ENCODE measurements at places on chromosomes 1 and 21.

DNA sequence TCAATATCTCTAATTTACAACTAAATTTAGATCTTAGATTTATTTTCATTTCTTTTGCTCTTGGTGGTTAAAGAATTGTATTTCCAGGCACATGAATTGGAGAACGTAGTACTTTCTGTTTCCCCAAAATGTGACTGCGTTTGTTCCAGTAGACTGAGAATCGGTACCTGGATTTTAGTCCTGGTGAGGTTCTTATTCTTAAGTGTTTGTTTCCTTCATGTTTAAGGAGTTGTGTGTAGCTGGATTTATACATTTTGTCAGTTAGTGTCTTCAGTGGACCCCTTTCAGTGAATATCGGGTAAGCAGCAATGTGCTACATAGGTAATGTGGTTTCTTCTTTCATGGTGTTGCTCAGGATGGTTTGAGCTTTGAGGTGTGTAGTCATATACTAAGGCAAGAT is 6.8 kb downstream of the MIER1 start:
- H3K4me3 ChIP-seq = peak overlapping the region; percentile 97
- H3K27ac ChIP-seq = peak overlapping the region; percentile 93
- no peaks in the 10 kb centered on the region for H3K27me3 ChIP-seq
- no peak for DNase-seq

- H3K36me3 ChIP-seq = no peaks in the 10 kb centered on the region
- H3K27ac ChIP-seq = no peak overlapping the region
- no peak for DNase-seq
- H3K4me3 ChIP-seq = no peak overlapping the region
Measured at GRCh38 chr1:199510314-199510713, 517.2 kb upstream of the NR5A2 start.

GRCh38 chr1:1939296-1940122 is 20.4 kb upstream of the TMEM52 start:
- no peaks in the 10 kb centered on the region for H3K27me3 ChIP-seq
- DNase-seq = no peak
- no peaks in the 10 kb centered on the region for H3K36me3 ChIP-seq
- H3K4me1 ChIP-seq = peaks cover 4% of the 10 kb centered on the region

DNA sequence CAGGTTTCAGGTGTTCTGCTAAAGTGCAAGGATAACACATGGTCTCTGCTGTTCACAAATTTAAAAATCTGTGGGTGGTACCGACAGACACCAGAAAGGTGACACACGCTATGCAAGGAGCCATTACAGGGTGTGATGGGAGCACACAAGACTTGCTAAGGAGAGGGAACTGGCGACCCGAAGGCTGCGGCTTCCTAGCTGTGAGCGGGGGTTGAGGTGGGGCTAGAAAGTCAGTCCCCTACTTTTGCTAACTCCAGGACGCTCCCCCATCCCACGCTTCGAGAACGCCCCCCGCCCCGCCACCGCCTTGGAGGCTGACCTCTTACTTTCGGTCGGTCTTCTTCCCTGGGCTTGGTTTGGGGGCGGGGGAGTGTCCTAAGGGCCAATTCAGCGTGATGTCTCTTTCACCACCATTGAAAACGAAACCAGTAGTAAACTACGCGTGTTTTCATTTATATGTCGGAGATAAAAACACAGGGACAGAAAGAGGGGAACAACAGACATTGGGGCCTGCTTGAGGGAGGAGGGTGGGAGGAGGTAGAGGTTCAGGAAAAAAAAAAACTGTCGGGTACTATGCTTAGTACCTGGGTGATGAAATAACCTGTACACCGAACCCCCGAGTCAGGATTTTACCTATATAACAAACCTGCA is 1.1 kb downstream of the CKS1B start:
- no peak overlapping the region for H3K27ac ChIP-seq
- no peak overlapping the region for H3K4me3 ChIP-seq
- H3K36me3 ChIP-seq = no peaks in the 10 kb centered on the region
- peak; percentile 37 for DNase-seq

DNA sequence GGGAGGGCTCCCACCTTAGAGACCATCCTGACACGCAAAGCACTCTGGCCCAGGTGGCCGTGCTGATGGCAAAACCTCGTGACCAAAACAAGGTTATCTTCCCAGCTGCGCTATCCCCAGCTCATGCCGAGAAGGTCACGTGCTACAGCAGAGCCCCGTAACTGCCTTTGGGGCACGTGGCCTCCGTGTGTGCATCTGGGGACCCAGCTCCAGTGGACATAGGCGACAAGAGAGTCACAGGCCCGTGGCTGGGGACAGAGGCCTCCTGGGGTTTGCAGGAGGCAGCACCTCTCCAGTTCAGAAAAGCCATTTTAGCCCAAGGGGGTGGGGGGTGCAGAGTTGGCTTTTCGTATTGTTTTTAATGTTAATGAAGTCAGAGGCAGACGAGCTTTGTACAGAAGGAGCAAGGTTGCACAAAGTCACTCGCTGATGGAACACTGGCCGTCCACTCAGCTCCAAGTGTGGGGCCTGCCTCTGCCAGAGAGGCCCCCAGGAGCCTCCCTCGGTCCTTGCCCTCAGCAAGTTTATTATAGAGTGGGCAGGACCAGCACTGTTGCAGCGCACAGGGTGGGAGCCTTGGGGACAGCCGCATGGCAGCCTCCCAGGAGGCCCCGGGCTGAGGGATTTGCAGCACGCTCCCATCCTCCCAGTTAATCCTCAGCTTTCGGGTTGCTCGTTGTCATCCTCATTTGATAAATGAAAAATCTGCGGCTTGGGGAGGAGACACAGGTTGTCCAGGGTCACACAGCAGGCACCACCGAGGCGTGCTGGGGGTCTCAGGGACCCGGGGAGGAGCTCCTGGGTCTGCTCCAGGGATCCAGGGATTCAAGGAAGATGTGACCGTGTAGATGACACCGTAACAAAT is 8.0 kb upstream of the PDE9A start:
- no peaks in the 10 kb centered on the region for H3K36me3 ChIP-seq
- no peak overlapping the region for H3K4me3 ChIP-seq
- H3K27me3 ChIP-seq = peaks cover 22% of the 10 kb centered on the region
- no peak overlapping the region for H3K27ac ChIP-seq
- DNase-seq = no peak
- H3K4me1 ChIP-seq = no peaks in the 10 kb centered on the region

DNA sequence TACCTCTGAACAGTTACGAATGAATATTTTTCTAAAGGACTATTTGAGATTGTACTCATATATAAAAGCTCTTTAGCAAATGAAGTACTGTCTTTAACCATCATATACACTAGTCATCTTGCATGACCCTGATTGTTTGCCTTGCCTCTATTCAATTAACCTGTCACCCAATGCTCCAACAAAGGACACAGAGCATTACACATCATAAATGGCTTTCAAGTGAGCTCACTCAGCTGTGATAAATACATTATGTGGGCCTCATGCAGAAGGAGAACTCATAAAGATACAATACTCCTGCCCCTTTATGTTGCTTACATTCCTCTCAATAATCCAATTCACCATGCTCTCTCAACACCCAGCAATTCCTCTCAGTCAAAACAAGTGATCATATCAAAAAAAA is 993.0 kb upstream of the PRMT6 start:
- no peaks in the 10 kb centered on the region for H3K36me3 ChIP-seq
- DNase-seq = no peak
- H3K4me1 ChIP-seq = no peaks in the 10 kb centered on the region

DNA sequence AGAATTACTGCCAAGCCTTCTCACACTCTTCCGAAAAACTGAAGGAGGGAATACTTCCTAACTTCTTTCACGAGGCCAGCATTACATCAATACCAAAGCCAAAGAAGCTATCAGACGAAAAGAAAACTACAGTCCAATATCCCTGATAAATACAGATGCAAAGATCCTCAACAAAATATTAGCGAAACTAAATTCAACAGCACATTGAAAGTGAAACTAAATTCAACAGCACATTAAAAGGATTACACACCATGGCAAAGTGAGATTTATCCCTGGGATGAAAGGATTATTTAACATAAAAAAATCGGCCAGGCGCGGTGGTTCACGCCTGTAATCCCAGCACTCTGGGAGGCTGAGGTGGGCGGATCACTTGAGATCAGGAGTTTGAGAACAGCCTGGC is 176.8 kb downstream of the FAF1 start:
- H3K27me3 ChIP-seq = no peaks in the 10 kb centered on the region
- no peak for DNase-seq
- H3K36me3 ChIP-seq = peaks cover 9% of the 10 kb centered on the region
- peaks cover 17% of the 10 kb centered on the region for H3K4me1 ChIP-seq
- H3K4me3 ChIP-seq = peak overlapping the region; percentile 4

GRCh38 chr1:3695326-3696217 is 43.3 kb downstream of the TP73 start:
- no peak overlapping the region for H3K27ac ChIP-seq
- peak; percentile 18 for DNase-seq
- H3K36me3 ChIP-seq = peaks cover 2% of the 10 kb centered on the region
- peaks cover 3% of the 10 kb centered on the region for H3K4me1 ChIP-seq

GRCh38 chr1:203038217-203038741 is 12.0 kb downstream of the PPFIA4 start:
- peaks cover 9% of the 10 kb centered on the region for H3K4me1 ChIP-seq
- H3K27ac ChIP-seq = no peak overlapping the region
- H3K4me3 ChIP-seq = no peak overlapping the region
- H3K36me3 ChIP-seq = peaks cover 6% of the 10 kb centered on the region
- DNase-seq = no peak
- H3K27me3 ChIP-seq = peaks cover 26% of the 10 kb centered on the region

- H3K27ac ChIP-seq = no peak overlapping the region
- peaks cover 48% of the 10 kb centered on the region for H3K27me3 ChIP-seq
- H3K4me3 ChIP-seq = no peak overlapping the region
- no peak for DNase-seq
Measured at GRCh38 chr1:247358920-247359319, 27.3 kb upstream of the ZNF496 start.

DNA sequence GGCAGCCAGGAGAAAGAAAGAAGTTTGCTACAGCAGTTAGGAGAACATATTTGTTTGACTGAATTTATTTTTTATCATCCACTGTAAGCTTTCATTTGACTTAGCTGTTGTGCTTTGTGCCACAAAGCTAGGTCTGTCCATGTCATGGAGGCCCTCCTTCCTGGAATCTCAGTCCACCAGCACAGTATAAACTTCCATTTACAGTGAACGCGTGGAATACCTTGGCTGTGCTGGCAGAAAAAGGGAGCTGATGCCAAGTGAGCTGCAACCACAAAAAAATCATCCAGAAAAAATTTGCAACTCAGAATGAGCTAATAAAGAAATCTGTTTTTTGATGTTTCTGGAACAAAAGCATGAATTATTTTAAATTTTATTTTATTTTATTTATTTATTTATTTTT is 72.6 kb downstream of the ATP6V1G3 start:
- peaks cover 4% of the 10 kb centered on the region for H3K27me3 ChIP-seq
- H3K4me1 ChIP-seq = peaks cover 2% of the 10 kb centered on the region
- no peak overlapping the region for H3K27ac ChIP-seq
- H3K4me3 ChIP-seq = no peak overlapping the region
- H3K36me3 ChIP-seq = no peaks in the 10 kb centered on the region

GRCh38 chr1:30779294-30780071 is 21.9 kb upstream of the LAPTM5 start:
- DNase-seq = peak; percentile 80
- peak overlapping the region; percentile 53 for H3K4me3 ChIP-seq
- no peaks in the 10 kb centered on the region for H3K36me3 ChIP-seq
- H3K4me1 ChIP-seq = peaks cover 19% of the 10 kb centered on the region

GRCh38 chr21:19810779-19811178 is 1187.4 kb upstream of the NCAM2 start:
- no peak overlapping the region for H3K4me3 ChIP-seq
- DNase-seq = no peak
- no peaks in the 10 kb centered on the region for H3K36me3 ChIP-seq
- no peaks in the 10 kb centered on the region for H3K4me1 ChIP-seq
- H3K27ac ChIP-seq = no peak overlapping the region

DNA sequence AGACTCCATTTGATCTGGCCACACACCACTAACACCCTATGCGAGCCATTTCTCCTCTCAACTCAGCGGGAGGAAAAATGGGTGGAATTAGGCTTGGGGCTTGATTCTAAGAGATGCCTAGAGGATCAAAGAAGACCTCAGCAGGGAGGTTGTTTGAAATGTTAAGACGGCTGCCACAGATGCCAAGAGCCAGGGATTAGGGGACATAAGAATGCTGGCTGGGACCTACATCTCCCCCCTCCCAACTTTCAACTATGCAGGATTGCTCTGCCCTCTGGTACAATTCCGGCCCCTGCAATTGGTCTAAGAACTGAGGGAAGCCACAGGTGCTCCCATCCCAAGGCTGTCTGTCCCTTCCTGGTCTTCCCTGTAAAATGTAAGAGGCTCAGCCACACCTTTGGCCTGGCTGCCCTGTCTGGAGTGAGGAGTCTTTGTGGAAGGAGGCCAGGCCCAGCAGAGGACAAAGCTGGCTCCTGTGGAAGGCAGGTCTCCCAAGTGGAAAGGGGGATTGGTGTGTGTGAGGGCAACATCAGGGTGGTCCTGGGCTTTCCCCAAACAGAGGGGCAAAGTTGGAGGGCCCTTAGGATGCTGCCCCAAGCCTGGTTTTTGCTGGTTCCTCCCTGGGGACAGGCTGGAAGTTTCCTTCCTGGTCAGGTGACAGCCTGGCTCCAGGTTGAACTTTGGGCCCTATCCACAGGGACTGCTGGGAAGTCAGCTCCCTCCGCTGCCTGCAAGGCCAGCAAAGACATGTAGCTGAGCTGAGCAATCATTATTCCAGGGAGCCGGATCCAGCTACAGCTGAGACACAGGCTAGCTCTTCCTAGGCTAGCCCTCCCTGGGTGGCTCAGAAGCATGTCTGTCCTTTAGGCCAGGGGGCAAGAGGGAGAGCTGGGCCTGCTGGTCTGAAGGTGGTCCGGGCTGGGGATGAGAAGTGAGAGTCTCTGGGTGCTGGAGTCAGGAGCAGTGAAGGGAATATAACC is 34.5 kb upstream of the SYNC start:
- no peak overlapping the region for H3K27ac ChIP-seq
- peaks cover 4% of the 10 kb centered on the region for H3K36me3 ChIP-seq

GRCh38 chr1:202112859-202113689 is 9.6 kb upstream of the GPR37L1 start:
- no peaks in the 10 kb centered on the region for H3K36me3 ChIP-seq
- H3K27me3 ChIP-seq = peaks cover 4% of the 10 kb centered on the region
- no peak for DNase-seq
- peaks cover 2% of the 10 kb centered on the region for H3K4me1 ChIP-seq
- H3K27ac ChIP-seq = no peak overlapping the region

- H3K27me3 ChIP-seq = no peaks in the 10 kb centered on the region
- H3K4me3 ChIP-seq = no peak overlapping the region
- no peak for DNase-seq
- no peak overlapping the region for H3K27ac ChIP-seq
- H3K36me3 ChIP-seq = no peaks in the 10 kb centered on the region
- no peaks in the 10 kb centered on the region for H3K4me1 ChIP-seq
Measured at GRCh38 chr1:171606402-171606941, 15.6 kb upstream of the MYOCOS start.

GRCh38 chr1:160789051-160789701 is 6.8 kb upstream of the LY9 start:
- H3K27ac ChIP-seq = no peak overlapping the region
- H3K4me1 ChIP-seq = peaks cover 9% of the 10 kb centered on the region
- no peaks in the 10 kb centered on the region for H3K27me3 ChIP-seq
- H3K36me3 ChIP-seq = no peaks in the 10 kb centered on the region

- H3K4me1 ChIP-seq = no peaks in the 10 kb centered on the region
- H3K27me3 ChIP-seq = no peaks in the 10 kb centered on the region
Measured at GRCh38 chr1:175911138-175911537, 167.7 kb upstream of the TNR start.

GRCh38 chr1:180353945-180354344 is 123.9 kb downstream of the LHX4 start:
- H3K27me3 ChIP-seq = no peaks in the 10 kb centered on the region
- DNase-seq = no peak
- H3K36me3 ChIP-seq = peaks cover 3% of the 10 kb centered on the region

Data from T-helper 17 cell (primary cell).